CD4-positive, alpha-beta T cell treated with Interleukin-15 for 1 hour (primary cell): ENCODE measurements at places on chromosomes 5 and 9.

DNA sequence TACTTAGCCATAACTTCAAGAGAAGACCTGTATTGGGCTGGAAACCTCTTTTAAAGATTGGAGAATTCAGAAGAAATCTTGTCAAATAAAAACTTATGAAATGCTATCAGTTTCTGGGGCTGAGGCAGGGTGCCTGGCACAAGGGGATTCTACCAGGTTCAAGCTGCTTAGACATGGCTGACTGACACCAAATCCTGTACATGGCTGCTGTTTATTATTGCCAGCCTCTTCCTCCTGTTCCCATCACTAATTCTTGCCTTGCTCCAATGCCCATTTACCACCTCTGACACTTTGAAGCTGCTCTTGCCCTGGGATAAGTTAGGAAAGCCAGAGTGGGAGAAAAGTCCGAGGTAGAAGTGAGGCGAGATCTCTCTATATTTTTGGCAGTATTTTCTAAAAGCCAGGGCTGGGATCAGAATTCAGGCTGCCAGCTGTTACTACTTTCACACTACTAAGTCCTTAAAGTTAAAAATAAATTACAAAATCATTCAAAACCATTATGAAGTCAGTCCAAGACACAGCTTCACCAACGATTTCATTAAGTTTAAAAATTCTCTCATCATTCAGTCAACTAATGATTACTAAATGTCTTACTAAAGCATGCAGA lies 66.3 kb upstream of the TNFAIP8 start:
- DNase-seq, result no peak

DNA sequence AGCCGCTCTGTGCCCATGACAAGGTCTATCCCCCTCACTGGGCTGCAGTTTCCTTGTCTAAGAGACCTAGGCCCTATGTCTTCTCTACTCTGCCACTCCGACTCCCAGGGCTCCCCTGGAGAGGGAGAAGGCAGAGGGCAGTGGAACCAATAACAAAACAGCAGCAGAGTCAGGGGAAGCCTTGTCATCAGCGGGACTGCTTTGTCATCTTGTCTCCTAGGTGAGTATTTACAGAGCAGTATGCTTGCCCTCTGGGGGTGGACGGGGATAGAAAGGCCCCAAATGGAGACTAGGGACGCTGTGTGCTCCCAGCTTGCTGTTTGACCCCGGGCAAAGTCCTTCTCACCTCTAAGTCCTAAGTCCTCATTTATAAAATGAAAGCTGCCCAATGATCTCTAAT lies 318.5 kb downstream of the CDK5RAP2 start:
- no peak for DNase-seq

DNA sequence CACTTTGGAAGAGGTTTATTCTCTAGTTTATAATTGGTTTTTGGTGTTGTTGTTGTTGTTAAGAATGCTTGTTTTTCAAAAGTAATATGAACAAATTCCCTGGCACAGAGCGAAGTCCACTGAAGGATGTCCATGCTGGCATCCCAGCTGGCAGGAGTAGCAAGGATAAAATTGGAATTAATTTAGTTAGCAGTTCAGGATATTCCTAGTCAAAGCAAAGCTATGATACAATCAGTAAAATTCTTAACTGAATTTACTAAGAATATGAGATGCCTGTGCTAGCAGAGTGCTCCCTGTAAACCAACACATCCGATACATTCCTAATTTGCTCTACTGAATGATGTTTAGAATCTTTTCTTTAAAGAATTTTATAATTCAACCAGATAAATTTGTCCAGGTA lies 161.4 kb downstream of the FANCC start:
- DNase-seq, result no peak

DNA sequence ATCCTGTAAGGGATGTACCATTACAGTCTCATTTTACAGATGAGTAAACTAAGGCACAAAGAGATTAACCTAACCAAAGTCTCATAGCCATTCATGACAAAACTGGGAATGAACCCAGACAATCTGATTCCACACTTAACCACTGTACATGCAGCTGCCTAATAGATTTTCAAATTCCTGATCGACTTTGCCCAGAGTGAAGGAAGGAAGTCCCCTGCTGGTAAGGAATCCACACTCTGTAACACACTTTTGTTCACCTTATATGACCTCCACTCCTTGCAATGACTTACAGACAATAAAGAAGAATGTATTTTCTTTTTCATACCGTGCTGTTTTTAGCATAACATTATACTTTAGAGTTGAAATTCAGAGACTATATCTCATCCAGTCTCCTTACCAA lies 31.3 kb upstream of the PLPP6 start:
- DNase-seq, result no peak

DNA sequence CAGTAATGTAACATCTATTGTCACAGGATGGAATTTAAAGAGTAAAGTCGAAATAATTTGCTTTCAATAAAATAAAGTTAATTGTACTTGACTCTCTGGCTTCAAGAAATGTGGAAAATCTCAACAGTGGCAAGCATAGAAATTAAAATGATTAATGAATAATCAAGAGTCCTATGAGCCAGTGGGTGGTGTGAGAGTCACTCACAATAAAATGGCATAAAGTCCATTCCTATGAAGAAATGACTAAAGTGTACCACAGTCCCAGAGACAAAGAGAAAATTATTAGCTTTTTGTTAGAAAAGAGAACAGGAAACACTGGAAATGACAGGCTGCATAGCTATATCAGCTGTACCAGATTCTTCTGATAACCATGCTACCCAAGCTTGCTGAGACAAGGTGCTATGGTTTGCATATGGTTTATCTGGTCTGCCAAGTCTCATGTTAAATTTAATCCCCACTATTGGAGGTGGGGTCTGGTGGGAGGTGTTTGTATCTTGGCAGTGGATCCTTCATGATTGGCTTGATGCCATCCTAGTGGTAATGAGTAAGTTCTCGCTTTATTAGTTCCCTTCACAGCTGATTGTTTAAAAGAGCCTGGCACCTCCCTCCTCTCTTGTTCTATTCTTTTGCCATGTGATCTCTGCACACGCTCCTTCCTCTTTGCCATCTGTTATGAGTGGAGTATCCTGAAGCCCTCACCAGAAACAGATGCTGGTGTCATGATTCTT lies 647.7 kb upstream of the ITGA1 start:
- no peak for DNase-seq

GRCh38 chr9:137771580-137771979 lies 106.0 kb upstream of the CACNA1B start:
- DNase-seq, result no peak
